ENCODE measurements at places on chromosomes 7 and 10. TPM values are rescaled to one million over a fixed set of nuclear protein-coding genes. Genes with fewer than 3 reads are reported as not detected.

DNA sequence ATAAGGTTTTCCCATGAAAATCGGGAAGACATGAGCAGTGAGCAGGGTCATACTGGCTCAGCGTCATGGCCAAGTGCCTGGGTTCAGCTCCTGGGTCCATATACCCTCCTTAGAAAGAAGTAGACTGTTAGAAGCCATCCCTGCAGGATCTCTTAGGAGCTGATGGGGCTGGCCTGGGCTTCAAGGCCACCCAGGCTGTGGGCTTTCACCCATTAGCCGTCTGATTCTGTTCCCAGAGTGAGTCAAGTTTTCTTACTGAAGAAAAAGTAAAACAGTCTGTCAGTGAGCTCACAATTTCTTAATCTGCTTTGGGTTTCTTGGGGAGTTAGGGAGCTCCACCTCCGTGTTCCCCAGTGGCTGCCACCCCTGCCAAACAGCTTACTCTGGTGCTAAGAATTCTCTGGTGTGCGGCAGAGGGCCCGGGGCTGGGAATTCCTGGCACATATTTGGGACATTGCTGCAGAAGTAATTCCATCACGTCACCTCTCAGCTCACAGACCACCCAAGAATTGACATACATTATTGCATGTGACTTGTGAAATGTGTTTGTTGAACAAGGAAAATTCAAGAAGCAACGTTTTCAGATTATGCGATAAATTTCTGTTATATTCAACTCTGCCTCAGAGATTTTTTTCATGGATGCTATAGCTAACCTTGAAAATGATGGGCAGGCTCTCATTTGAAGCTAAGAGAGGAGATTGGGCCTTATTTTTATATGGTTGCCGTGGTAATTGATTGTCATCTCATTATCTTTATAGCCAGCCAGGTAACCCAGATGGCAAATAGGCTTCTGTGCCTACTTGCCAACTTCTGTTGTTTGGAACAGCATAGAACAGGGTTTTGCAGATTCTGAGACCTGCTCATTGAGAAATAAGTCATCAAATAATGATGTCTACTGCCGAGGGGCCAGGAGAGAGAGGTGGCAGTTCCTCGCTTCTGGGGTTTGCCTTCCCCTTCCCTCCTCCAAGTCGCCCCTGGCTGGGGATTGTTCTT is 166.4 kb downstream of the CHN2 start:
- DNase-seq, result no peak

DNA sequence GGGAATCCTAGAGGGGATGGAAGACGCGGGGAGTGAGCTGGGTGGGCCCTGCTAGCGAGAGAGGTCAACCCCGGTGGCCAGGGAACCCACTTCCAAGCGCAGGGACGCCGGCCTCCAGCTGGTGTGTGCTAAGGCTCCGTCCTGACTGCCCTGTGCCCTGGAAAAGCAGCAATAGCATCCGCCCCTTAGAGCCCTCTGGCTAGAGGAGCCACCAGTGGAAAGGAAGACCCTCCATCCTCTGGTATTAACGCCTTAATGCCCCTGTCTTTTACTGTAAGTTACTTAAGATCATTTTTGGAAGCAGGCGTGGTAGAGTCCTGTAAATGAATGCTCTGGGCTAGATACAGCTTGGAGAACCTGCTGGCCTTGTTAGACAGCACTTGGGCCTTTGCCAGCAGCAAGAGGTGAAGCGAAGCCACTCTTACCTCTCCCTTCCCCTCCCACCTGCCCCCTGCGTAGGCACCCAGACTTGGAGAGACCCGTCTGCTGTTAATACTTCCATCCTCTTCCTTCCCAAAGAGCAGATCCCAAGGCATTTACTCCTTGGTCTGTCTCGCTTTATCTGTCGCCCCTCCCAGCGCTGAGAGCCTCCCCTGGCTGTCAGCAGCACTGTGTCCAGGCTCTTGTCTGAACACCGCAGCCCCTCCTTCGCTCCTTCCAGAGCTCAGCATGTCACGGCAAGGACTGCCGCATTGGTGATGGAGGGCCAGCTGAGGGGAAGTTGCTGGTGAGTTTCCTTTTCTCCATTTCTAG is 4.6 kb downstream of the REPIN1 start:
- DNase-seq, result no peak

- no peak for DNase-seq
These were observed 427.8 kb downstream of the CALN1 start for GRCh38 chr7:71984348-71984747.

GRCh38 chr10:83469728-83470331 is 669.5 kb upstream of the GHITM start:
- DNase-seq, result no peak

DNA sequence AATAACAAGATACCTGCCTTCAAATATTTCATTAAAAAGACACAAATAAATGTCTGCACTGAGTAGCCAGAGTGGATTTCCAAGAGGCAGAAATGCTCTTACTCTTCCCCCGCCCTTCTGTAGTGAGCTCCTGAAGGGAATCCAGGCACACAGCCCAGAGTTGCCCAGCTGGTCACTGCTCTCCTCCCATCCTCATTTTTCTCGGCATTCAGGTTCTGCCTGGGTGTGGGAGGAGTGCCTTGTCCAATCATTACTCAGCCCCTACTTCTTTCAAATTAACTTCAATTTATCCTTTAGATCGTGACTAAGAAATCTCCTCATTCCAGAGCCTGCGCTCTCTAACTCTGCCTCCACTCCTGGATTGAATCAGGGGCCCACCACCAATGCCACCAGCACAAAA is 12.2 kb downstream of the CCDC6 start:
- no peak for DNase-seq

GRCh38 chr10:128709686-128710085 is 583.5 kb upstream of the MKI67 start:
- DNase-seq, result no peak

- DNase-seq, result no peak
These were observed 49.2 kb downstream of the INPP5A start for GRCh38 chr10:132586739-132587138.

- no peak for DNase-seq
These were observed 36.6 kb downstream of the AP3M1 start for GRCh38 chr10:74114041-74114448.

DNA sequence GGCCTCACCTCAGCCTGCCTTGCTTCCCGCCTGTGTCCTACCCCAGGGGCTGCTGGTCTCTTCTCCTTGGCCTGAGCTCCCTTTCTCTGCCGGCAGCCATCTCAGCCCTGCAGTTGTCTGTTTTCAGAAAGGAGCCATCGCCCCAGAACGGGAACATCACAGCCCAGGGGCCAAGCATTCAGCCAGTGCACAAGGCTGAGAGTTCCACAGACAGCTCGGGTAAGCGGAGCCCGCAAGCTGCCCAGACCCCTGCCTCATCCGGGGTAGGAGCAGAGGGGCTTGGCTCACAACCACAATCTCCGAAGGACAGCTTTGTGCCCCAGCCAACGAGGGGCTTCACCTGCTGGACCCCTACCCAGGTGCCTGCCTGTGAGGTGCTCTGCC is 5.3 kb upstream of the DEPP1 start:
- DNase-seq, result no peak

DNA sequence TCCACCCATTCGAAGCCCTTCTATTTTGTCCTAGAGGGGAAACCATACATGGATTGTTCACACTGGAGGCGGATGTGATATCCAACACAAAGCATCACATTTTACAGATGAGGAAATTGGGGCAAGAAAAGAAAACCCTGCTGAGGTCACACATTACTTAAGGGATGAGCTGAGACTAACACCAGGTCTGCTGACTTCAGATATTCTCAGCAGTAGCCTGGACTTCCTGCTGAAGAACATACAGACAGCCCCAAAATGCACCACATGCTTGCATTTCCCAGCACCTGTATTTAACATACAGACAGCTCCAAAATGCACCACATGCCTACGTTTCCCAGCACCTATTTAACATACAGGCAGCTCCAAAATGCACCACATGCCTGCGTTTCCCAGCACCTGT is 11.2 kb downstream of the GIMAP5 start:
- DNase-seq, result no peak

The ASAH2 gene
- total RNA-seq, result 10.0 TPM

The INMT gene
- total RNA-seq, result 0.08 TPM

The BAMBI gene
- 1.2 TPM for total RNA-seq

The NODAL gene
- not detected for total RNA-seq

The CALD1 gene
- total RNA-seq, result 1.6 TPM

The HOXA11 gene
- total RNA-seq, result not detected

The ZNF467 gene
- total RNA-seq, result 0.16 TPM
